Aorta (tissue), 5 donors: ENCODE measurements at places on chromosomes 1 and 21.

DNA sequence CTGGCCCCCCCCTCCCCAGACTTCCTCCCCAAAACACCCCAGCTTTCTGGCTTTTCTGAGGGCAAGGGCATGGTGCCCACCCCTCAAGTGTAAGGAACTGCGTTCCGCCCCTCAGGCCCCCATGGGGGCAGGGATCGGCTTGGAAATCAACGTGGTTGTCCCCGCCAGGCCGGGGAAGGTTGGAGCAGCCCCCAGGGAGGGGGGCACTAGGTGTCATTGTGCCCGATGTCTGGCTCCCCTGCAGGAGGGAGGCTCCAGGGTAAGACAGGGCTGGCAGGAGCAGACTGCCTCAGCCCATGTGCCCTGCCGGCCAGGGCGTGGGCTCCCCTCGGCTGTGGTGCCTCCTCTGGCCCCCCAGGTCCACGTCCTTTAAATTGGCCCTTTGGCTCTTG, 7.4 kb upstream of the TFAP2E start:
- DNase-seq: no peak

DNA sequence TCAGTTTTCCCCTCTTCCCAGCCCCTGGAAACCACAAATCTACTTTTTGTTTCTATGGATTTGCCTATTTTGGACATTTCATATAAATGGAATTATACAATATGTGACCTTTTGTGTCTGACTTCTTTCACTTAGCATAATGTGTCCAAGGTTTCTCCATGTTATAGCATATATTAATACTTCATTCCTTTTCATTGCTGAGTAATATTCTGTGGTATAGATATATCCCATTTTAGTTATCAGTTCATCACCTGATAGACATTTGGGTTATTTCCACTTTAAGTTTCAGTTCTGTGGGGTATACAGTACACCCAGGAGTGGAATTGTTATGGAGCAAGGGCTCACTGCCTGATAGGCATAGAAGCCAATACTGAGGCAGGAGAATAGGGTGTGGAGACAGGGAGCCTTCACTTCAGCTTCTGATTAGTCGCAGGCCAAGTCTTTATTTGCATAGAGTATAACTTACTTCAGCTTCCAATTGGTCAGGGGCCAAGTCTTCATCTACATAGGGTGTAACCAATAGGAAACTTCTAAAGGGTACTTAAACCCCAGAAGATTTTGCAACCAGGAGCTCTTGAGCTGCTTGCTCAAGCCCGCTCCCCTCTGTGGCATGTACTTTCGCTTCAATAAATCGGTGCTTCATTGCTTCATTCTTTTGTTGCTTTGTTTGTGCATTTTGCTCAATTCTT, 8.3 kb upstream of the NVL start:
- no peak for DNase-seq

DNA sequence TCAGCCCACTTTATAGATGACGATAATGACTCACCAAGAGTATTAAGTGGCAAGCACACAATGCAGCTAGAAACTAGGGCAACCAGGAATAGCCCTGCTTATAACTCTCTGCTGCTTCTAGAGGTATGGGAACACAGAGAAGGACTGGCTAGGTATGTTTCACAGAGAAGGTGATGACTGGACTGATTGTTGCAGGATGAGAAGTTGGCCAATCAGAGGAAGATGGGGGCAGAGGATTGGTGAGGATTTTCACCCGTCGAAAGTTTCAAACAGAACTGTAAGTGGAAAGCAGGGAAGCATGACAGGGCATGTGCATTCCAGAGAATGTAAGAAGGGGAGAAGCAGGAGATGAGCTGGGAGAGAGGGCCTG, 222.4 kb upstream of the JUN start:
- no peak for DNase-seq

- no peak for DNase-seq
Observed at GRCh38 chr1:100542285-100542684, 4.3 kb downstream of the GPR88 start.

DNA sequence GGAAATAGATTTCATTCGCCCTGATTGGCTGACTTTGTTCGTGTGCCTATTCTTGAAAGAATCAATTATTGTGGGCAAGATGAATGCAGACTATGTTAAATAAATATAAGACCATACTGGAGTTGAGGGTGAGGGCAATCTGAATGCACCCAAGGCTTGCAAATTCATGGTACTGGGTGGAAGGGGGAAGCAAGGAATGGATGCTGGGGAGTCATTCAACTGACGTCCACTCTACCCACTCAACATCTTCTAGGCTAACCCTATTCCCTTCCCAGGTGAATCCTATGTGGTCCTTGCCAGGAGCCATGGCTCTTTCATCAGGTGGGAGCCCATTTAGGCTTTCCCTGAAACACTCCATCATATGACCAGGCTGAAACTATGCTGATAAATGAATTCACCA, 5.7 kb upstream of the CYP4B1 start:
- no peak for DNase-seq

DNA sequence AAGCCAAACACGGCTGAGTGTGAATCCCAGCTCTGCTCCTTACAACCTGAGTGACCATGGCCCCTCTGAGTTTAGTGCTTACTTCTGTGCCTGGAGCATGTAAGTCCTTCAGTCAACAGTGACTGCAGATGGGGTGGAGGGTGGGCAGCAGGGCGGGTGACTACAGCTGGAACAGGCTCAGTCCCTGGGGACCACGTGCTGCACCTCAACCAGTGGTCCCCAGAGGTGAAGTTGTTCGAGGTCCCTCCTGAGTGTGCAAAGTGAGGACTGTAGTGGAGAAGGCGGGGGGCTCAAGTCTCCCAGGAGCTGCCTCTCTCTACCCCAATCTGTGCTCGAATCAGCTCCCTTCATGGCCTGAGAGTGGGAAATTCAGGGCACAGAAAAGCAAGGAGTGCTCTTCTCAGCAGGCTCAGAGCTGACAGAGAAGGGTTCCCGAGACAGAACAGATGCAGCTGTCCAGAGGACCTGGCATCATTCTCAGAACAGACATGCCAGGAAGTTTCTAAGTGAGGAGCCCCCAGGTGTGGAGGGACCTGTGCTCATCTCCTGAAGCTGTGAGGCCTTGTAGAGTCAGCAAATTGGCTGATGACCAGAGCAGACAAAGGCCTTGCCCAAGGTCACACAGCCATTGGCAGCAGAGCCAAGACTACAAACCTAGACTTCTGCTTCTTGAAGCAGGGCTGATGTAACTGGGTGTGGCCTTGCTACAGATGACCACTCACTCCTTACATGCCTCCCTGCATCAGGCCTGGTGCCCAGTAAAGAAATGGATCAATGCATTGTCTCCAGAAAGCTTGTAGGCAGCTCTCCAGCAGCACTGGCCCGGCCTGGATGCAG, 61.7 kb upstream of the EDN2 start:
- DNase-seq: peak; percentile 68

- DNase-seq: no peak
Observed at GRCh38 chr1:24329331-24329730, 10.2 kb downstream of the GRHL3 start.

DNA sequence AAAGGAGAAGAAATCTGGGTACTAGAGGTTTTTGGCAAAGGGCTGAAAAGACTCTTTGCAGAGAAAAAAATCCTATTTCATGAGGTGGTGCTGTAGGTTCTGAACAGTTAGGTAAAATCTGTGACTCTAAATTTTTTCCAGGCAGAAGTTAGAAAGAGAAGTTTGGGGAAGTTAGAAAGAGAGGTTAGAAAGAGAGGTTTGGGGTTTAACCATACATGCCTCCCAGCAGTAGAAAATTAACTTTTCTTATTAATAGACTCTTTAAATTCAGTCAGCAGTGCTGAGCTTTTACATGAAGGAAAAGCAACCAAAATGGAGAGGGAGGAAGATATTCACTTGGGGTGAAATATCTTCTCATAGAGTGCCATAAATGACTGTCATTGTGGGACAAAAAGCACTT, 12.2 kb downstream of the AMY1C start:
- no peak for DNase-seq

DNA sequence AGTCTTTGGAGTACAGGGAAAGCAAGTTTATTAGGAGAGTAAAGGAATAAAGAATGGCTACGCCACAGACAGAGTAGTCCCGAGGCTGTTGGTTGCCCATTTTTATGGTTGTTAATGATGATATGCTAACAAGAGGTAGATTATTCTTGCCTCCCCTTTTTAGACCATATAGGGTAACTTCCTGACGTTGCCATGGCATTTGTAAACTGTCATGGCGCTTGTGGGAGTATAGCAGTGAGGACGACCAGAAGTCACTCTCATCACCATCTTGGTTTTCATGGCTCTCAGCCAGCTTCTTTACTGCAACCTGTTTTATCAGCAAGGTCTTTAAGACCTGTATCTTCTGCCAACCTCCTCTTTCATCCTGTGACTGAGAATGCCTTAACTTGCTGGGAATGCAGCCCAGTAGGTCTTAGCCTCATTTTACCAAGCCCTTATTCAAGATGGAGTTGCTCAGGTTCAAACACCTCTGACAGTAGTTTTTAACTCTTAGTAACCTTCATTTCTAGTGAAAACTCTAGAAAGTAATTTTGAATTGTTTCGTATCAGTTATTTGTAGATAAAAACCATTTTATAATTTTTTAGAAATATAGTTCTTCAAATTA, 26.2 kb downstream of the TCP10L start:
- DNase-seq: no peak

DNA sequence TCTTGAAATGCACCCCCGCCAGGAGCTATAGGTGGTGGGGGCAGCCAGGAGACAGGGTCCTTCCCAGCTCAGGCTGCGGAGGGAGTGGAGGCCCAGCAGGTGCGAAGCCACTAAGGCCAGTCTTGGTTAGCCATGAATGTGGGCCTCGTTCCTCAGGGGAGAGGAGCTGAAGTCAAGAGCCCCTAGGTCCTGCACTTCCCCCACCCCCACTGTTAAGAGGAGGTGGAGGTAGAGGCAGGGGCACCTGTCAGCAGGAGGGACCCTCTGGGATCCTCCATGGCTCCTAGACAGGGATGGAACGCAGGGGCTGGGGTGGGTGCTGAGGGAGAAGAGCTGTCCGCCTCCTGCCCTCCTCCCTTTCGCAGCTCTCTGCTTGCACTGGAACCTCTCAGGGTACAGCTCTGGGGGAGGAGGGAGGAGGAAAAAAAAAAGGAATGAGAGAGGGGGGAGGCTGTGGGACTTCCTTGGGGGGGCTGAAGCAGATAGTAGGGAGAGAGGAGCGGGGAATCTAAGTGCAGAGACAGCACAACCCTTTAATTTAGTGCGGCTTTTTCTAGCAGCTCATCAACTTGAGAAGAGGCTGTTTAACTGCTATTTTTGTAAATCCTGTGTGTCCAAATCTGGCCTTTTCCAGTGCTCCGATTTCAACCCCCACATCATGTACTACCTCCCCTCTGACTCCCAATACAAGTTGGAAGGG, 37.0 kb downstream of the MATN1 start:
- peak; percentile 36 for DNase-seq

GRCh38 chr21:33587792-33588484, 546 bp downstream of the DONSON start:
- DNase-seq: peak; percentile 83

- DNase-seq: no peak
Observed at GRCh38 chr1:99943223-99943794, 26.5 kb upstream of the SLC35A3 start.

- no peak for DNase-seq
Observed at GRCh38 chr1:207651583-207651982, 6.7 kb downstream of the CR1L start.

DNA sequence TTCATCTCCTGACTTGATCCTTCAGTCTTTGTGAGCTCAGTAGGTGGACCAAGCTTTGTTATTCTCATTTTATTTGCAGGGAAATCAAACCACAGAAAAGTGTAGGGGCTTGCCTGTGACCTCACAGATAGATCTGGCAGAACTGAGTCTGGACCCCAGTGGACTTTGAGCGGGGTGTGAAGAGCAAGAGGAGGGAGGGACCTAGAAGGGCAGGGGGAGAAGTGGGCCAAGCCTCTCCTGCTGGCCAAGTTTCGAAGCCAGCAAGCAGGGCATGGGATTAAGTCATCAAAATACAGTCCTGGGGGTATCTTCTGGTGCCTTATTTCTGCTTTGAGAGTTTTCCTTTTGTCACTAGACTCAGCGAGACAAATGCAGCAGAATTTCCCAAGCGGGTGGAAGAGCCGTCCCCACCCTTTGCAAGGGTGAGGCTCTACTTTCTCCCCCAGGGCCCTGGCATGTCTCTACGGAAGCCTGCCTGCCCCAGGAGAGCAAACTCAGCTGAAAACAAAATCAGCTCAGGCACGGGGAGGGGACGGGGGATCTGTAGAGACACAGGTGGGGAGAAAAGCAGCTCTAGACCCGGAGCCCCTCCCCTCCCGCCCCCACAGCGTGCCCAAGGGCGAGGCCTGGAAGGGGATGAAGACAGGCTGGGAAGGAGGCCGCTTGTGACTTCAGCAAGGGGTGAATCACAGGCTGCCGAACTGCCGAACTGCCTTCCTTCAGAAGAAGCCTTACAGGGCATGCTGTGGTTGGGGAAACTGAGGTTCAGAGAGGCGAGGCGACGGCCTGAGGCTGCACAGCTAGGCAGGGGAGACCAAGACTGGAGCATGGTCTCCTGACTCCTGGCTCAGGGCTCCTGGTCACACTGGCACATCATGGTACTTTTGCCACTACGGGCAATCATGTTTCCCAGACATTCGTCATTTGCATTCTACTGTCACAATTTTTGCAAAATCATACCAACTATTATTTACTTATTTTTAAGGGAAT, 19.2 kb downstream of the PKP1 start:
- no peak for DNase-seq

- peak; percentile 68 for DNase-seq
Observed at GRCh38 chr1:1080122-1080757, 6.1 kb upstream of the RNF223 start.

GRCh38 chr21:29669416-29669815, 270.4 kb downstream of the GRIK1 start:
- no peak for DNase-seq

- DNase-seq: no peak
Observed at GRCh38 chr1:226133504-226134123, 52.9 kb downstream of the ACBD3 start.

DNA sequence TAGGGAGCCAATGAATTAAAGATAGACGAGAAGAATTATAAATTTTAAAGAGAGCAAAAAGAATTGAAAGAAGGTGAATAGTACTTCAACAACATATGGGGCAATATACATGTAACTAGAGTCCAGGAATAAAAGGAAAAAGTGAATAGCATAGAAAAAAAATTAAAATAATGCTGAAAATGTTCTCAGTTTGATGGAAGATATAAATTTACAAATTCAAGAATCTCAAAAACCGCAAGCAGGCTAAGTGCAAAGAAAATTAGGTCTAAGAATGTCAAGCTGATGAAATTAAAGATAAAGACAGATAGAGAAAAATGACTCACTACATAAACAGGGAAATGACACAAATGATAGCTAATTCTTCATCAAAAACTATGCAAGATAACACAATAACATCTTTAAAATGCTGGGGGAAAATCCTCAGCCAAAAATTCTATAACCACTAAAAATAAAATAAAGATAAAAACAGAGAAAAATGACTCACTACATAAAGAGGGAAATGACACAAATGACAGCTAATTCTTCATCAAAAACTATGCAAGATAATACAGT, 326.3 kb downstream of the TBX15 start:
- DNase-seq: no peak

DNA sequence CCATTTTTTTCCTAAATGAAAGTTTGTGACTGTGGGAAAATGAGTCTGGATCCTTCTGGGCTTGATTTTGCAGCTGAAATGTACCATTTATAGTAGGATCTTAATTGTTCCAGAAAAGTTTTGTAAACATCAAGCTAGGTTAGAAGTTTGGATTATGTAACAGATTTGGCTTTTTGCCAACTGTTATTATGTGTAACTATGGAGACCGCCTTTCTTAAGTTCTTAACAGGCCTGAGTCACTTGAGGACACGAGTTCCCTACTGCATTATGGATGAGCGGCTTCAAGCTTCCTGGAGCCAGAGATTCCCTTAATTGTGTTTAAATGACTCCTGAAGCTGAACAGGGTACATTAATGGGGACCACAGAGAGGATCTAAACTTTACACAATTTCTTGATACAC, 22.2 kb downstream of the SLC25A33 start:
- no peak for DNase-seq

GRCh38 chr21:32764186-32764585, 7.4 kb downstream of the PAXBP1 start:
- no peak for DNase-seq
